ENCODE measurements at places on chromosomes 2 and 18.

DNA sequence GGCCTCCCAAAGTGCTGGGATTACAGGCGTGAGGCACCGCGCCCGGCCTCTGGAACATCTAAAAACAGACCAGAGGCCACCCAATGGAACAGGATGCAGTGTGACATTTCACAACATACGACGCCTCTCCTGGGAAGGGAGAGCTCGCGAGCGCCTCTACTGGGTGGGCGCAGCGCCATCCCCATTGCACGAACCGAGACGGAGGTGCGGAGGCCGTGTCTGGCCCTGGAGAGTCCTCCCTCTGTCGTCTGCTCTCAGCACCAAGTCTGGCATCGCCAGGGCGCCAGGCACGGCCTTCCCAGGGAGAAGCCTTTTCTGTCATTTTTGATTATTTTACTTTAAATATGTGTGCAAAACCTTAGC lies 9.4 kb upstream of the GBX2 start:
- no peaks in the 10 kb centered on the region for H3K27me3 ChIP-seq
- H3K4me3 ChIP-seq, result peak overlapping the region; percentile 25
- peak; percentile 72 for DNase-seq
- H3K27ac ChIP-seq, result no peak overlapping the region
- H3K36me3 ChIP-seq, result no peaks in the 10 kb centered on the region
- H3K4me1 ChIP-seq, result peaks cover 20% of the 10 kb centered on the region

DNA sequence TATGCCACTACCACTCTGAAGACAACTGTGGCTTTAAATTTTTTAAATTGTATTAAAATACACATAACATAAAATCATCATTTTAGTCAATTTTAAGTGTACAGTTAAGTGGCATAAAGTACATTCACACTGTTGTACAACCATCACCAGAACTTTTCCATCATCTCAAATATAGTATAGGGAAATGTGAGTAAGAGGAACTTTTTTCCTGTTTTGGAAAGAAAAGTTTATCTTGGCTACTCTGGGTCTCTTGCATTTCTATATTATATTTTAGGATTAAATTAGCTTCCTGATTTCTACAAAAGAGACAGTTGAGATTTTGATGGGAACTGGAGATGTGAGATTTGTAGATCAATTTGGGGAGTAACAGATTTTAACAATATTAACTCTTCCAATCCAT lies 3.3 kb downstream of the TPGS2 start:
- no peaks in the 10 kb centered on the region for H3K27me3 ChIP-seq
- H3K27ac ChIP-seq, result no peak overlapping the region
- peaks cover 51% of the 10 kb centered on the region for H3K36me3 ChIP-seq
- H3K4me1 ChIP-seq, result 0 out of 2 replicates have a peak, but pooled peaks cover 3% of the 10 kb centered on the region
- H3K4me3 ChIP-seq, result no peak overlapping the region

DNA sequence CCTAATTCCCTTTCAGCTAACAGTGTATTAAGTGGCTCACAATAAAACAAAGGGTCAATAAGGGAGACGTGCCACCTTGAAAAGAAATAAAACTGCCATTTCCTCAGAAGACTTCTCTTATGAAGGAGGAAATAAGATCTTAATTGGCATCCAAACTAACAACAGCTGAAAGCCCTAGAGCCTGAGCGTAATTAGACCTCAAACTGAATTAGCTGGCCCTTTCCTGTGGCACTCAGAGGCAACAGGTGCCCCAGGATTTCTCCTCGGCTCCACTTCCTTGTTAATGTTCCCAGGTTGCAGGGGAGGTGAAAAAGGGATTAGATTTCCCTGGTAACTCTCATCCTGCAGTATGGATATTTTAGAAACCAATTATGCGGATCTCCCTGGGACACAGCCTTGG lies 804.3 kb downstream of the DCDC2C start:
- no peak overlapping the region for H3K4me3 ChIP-seq
- no peak overlapping the region for H3K27ac ChIP-seq
- H3K4me1 ChIP-seq, result no peaks in the 10 kb centered on the region

GRCh38 chr18:77560341-77560992 lies 310.8 kb downstream of the GALR1 start:
- no peak overlapping the region for H3K27ac ChIP-seq
- H3K36me3 ChIP-seq, result no peaks in the 10 kb centered on the region
- no peak overlapping the region for H3K4me3 ChIP-seq
- no peak for DNase-seq

- no peak overlapping the region for H3K4me3 ChIP-seq
- DNase-seq, result no peak
- no peaks in the 10 kb centered on the region for H3K36me3 ChIP-seq
- H3K27ac ChIP-seq, result no peak overlapping the region
These were observed 671.6 kb upstream of the ACVR2A start for GRCh38 chr2:147173189-147173581.

DNA sequence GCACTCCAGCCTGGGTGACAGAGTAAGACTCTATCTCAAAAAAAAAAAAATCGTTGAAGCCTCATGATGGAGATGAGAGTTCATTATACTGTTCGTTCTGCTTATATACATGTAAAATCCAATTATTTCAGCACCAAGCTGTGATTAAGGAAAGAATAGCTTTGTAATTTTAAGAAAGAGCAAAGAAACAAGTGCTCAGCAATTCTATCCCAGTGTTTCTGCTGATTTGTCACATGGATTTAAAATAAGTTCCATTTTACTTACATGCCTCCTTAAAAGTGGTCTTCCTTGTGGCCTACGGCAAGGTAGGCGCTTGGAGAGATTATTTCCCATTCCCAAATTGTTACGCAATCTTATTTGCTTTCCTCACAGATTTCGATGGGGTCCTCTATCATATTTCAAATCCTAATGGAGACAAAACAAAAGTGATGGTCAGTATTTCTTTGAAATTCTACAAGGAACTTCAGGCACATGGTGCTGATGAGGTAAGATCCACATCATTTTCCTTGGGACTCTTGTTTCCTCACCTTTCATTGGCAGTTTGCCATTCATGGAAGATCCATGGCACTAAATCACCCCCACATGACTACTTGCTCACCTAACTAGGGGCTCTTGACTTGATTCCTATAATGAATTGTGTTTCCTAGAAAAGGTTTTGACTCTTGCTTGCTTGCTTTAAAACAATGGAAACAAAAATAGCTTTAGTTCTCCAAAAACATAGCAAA lies 11.5 kb downstream of the ARPC2 start:
- no peak for DNase-seq
- no peaks in the 10 kb centered on the region for H3K4me1 ChIP-seq
- no peak overlapping the region for H3K4me3 ChIP-seq
